Transverse colon (tissue), 4 donors: ENCODE measurements at places on chromosomes 11 and 22. TPM values are rescaled to one million over a fixed set of nuclear protein-coding genes. Genes with fewer than 3 reads are reported as not detected.
A peak's percentile ranks its signal among the peaks of the same experiment; 100 is the strongest.

DNA sequence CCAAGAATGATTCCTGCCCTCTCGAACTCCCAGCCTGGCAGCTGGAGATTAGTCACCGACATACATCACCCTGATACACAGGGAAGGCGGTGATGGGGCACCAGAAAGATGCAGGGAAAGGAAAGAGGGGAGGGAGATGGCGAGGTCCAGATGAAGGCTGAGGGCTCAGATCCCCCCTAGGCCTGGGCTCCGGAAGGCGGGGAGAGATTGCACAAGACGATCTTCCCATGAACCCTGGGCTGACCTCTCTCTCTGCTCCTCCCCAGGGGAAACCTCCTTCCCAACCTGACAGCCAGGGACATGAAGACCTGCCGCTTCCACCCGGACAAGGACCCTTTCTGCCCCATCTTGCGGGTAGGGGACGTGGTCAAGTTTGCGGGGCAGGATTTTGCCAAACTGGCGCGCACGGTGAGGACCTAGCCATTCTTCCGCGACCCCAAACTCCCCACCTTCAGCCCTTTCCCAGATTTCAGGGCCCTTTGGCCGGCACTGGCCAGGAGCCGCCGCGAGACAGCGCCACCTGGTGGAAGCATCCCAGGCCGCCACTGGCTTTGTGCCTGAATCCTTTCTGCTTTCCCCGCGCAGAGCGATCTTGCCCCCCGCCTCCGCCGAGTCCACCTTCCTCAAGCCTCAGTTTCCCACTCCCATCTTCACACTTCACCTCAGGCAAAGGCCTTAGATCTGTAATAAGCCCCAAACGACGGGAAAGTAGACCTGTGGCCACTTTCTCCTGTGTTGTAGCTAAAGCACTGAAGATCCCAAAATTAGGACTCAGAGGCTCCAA lies 11.5 kb downstream of the P2RX3 start:
- DNase-seq, result peak; percentile 67

GRCh38 chr11:85945296-85945695 lies 90.1 kb downstream of the CCDC83 start:
- no peak for DNase-seq

- no peak for DNase-seq
Measured at GRCh38 chr22:31853736-31854495, 90.4 kb upstream of the YWHAH start.

- no peak for DNase-seq
Measured at GRCh38 chr11:39641751-39642150, 1817.7 kb downstream of the LRRC4C start.

DNA sequence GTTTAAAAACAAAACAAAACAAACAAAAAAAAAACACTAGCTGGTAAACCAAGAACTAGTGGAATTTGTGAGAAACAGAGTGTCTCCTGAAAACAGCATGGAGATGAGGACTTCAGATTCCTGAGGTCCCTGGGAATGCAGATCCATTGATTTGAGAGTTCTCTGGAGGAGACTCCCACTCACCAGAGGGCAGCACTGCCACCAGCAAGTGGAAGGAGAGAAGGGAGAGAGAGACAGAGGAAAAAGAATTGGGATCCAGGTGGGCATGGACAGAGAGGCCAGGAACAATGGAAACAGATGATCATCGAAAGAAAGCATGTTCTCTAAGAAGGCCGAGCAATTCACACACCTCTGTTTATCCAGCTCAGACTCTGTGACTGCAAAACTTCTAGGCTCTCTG lies 31.8 kb downstream of the ETS1 start:
- no peak for DNase-seq

DNA sequence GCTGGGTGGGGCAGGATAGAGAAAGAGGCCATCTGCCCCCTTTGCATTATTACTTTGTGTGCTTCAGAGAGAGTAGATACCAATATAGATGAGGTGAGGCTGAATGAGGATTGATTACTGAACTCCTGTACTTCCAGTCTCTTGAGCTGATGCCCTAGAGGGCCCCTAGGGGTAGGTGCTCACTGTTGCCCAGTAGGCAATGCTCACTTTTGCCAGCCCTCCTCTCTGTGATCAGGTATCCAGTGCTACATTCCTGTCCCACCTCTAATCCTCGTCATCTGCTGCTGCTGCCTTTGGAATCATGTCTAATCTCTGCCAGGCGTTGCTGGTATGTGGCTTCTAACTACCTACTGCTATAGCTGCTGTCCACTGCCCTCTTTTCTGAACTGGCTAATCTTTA lies 57.2 kb downstream of the CCDC83 start:
- DNase-seq, result no peak

- DNase-seq, result no peak
Measured at GRCh38 chr22:49571326-49571725, 256.3 kb downstream of the BRD1 start.

DNA sequence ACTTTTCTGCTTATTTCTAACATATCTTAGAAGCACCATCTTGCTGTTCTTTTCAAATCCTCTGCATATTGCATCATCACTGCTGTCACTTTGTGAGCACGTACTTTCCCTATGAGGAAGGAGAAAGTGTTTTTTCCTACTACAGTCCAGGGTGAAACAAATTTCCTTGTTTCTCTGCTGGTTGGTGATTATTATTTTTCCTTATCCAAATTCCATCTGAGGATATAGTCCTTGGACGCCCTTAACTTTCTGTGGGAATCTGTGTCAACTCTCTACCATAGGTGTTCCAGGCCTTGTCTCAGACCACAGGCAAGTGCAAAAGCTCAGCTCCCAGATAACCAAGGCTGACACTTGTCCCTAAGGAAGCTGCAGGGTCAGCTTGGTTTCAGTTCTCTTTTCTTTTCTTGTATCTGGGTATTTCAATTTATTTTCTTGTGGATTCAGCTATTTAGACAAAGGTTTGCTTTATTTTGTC lies 29.4 kb upstream of the LYVE1 start:
- DNase-seq, result no peak

- DNase-seq, result no peak
Measured at GRCh38 chr22:32545801-32546200, 71.2 kb downstream of the FBXO7 start.

DNA sequence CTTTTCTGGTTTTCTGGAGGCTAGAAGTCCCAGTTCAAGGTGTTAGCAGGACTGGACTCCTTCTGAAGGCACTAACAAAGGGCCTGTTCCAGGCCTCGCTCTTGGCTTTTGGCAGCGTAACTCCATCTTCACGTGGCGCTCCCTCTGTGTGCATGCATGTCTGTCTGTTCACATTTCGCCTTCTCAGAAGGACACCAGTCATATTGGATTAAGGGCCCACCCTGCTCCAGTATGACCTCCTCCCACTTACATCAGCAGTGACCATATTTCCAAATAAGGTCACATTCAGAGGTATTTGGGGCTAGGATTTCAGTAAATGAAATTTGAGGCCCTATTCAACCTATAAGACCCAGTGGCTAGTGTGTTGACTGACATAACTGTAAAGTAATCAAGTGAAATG lies 20.0 kb downstream of the APLP2 start:
- DNase-seq, result no peak

DNA sequence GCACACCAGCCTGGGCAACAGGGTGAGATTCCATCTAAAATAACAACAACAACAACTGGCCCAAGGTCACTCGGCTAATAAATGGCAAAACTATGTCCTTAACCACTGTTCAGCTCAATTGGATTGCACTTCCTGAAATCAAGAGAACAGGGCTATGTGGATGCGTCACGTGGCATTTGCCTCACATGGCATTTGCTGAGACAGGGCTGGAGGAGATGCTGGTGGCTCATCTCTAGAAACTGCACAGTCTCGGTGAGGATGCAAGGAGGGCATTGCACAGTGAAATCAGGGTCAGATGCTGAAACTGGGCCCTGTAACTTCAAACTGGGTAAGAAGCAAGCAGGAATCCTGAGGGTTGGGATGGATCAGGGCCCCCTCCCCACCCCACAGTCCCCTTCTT lies 171.9 kb downstream of the BUD13 start:
- no peak for DNase-seq

DNA sequence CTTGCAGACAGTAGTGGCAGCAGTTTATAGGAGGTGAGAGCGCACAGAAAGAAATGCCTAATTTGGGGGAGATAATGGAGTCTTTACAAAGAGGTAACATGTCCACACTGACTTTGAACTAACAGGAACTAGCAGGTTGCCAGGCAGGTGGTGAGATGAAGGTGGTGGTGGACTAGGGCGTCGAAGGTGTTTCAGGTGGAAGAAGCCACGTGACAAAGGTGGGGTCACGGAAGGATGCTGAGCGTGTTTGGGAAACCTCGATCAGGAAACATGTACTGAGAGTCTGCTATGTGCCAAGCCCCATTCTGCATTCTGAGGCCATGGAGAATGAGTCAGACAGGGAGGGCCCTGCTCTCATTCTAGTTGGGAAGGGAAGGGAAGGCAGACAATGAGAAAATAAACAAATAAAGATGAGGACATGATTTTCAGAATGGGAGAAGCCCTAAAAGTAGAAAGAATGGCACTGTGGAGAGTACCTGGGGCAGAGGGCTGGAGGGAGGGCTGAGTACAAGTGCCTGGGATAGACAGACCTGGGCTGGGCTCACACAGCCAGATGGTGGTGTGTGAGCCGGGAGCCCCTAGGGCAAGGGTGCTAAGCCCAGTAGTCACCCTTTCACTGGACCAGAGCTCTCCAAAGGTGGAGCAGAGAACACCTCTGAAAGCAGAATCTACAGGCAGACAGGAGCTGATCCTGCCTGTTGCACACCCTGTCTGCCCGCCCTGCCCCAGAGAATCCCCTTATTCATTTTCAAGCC lies 16.2 kb upstream of the NNMT start:
- no peak for DNase-seq

DNA sequence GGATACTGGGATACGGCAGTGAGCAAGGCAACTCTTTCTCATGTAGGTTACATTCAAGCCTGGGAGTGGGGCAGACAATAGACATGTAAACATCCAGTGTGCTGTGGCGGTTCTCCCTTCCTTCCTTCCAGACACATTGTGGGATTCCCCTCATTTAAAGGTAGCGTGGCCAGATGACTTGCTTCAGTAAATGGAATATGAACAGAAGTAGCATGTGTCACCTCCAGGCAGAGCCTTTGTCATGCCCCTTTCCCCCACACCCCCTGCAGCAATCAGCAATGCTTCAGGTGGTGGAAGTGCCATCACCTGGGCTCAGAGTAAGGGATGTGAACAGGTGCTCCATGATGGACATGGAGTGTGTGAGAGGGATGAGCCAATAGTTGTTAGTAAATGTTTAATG lies 34.8 kb upstream of the TTC12 start:
- DNase-seq, result no peak

DNA sequence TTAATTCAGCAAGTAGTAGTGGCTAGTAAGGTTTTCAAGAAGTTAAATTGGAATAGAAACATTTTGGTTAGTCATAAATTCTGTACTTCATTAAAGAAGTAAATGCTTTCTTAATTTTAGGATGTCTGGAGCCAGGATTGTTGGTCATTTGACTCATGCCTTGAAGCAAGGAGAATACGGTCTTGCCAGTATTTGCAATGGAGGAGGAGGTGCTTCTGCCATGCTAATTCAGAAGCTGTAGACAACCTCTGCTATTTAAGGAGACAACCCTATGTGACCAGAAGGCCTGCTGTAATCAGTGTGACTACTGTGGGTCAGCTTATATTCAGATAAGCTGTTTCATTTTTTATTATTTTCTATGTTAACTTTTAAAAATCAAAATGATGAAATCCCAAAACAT lies 25.8 kb downstream of the ACAT1 start:
- DNase-seq, result no peak

GRCh38 chr22:29503811-29504372 lies 23.9 kb downstream of the NEFH start:
- peak; percentile 44 for DNase-seq

GRCh38 chr11:95296621-95297025 lies 65.6 kb upstream of the SESN3 start:
- no peak for DNase-seq

- no peak for DNase-seq
Measured at GRCh38 chr22:20176421-20177085, 25.7 kb upstream of the CCDC188 start.

GRCh38 chr11:120121336-120121735 lies 16.6 kb downstream of the TRIM29 start:
- no peak for DNase-seq

GRCh38 chr11:132088551-132088950 lies 718.1 kb downstream of the NTM start:
- DNase-seq, result no peak

DNA sequence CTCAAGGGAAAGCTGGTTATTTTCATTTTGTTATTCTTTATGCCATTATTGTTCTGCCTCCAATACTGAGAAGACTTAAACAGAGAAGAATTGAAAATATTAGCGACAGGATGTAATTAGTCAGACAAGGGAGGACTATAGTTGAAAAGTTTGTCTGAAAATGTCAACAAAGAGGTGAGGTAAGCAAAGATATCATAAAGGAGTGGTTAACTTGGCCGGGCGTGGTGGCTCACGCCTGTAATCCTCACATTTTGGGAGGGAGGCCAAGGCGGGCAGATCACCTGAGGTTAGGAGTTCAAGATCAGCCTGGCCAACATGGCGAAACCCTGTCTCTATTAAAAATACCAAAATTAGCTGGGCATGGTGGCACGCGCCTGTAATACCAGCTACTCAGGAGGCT lies 4.1 kb upstream of the HYLS1 start:
- no peak for DNase-seq

DNA sequence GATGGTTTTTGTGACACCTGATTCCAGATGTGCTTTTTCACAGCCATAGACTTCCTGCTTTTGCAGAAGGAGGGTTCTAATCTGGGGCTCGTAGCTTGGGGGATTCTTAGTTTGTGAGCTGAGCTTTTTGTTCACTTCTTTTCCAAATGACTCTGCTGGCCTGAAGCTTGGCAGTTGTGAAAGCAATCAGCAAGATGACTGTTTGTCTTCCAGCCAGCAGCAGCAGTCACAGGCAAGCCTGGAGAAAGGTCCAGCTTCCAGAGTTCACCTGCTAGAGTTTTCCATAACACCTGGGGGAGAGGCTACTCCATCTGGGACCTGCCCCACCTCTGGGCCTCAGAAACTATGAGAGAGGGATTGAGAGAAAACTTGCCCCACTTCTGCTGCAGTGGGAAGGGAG lies 4.1 kb downstream of the MARK2 start:
- no peak for DNase-seq

DNA sequence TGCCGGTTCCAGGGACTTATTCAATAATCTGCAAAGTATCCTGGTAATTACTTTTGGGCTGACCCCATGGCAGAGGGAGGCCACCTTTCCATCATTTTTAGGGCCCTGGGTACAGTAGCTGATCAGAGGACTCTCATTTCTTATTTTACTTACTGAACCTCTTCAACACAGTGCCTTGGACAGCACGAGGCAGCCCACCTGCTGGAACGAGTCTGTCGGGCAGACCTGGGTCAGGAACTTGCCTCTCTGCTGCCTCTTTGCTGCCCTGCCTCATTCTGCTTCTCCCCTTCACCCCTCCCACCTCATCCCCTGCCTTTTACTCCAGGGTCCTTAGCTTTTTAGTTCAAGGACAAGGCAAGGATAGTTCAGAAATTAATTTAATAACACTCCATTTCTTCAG lies 204.5 kb downstream of the CSNK2A3 start:
- no peak for DNase-seq

The MS4A13 gene
- not detected for total RNA-seq

The HORMAD2 gene
- total RNA-seq, result not detected

The SCN4B gene
- total RNA-seq, result 0.41 TPM

The NXPE2 gene
- 20.2 TPM for total RNA-seq

The BIRC3 gene
- 57.8 TPM for total RNA-seq

The PAX6 gene
- not detected for total RNA-seq

The ZFP91 gene
- total RNA-seq, result 62.0 TPM

The OR2AG1 gene
- not detected for total RNA-seq

The SHANK2 gene
- 59.5 TPM for total RNA-seq

The OR52H1 gene
- not detected for total RNA-seq

The C11orf91 gene
- total RNA-seq, result not detected

The OR51B2 gene
- not detected for total RNA-seq

The P2RY6 gene
- total RNA-seq, result 1.6 TPM

The SAC3D1 gene
- 12.0 TPM for total RNA-seq
